ENCODE measurements at places on chromosomes 16 and 17. TPM values are rescaled to one million over a fixed set of nuclear protein-coding genes. Genes with fewer than 3 reads are reported as not detected.

CCL8 gene
- not detected for total RNA-seq

DNA sequence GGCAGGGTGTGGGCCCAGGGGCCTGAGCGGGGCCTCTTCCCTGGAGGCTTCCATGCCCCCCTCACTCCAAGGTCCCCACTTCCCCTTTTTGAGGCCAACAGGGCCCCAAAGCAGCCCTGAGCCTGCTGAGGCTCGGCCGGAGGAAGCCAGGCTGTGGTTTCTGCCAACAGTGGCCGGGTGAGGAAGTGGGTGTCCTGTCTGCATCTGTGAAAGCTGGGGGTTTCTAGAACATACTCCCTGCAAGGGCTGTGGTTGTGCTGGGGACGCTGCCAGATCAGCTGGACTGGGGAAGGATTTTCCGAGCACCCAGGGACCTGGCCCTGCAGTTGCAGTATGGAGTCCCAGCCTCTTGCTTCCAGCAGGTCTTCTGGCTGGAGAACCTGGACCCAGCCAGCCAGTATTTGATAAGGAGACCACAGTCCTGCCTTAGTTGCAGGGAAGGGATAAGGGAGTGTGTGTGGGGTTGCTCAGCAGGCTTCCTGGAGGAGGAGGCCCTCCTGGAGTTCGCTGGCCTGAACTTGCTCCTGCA lies 15.7 kb downstream of the ADCY7 start:
- peak; percentile 52 for DNase-seq

DNA sequence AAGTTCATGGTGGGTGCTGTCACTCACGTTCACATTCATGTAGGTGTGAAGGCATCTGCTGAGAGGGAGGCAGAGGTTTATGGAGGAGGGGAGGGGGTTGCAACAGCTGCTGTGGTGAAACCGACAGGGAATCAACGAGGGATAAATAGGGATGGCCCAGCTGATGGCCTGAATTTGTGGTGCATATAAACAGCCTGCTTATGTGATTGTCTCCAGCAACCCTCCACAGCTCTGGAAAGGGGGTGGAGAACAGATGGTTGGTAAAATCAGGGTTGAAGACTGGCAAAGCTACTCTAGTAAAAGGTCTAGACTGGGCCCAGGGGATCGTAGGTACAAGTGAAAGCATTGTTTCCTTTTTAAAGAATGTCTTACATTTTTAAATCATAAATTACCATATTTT lies 53.7 kb downstream of the IQCK start:
- DNase-seq, result no peak

DNA sequence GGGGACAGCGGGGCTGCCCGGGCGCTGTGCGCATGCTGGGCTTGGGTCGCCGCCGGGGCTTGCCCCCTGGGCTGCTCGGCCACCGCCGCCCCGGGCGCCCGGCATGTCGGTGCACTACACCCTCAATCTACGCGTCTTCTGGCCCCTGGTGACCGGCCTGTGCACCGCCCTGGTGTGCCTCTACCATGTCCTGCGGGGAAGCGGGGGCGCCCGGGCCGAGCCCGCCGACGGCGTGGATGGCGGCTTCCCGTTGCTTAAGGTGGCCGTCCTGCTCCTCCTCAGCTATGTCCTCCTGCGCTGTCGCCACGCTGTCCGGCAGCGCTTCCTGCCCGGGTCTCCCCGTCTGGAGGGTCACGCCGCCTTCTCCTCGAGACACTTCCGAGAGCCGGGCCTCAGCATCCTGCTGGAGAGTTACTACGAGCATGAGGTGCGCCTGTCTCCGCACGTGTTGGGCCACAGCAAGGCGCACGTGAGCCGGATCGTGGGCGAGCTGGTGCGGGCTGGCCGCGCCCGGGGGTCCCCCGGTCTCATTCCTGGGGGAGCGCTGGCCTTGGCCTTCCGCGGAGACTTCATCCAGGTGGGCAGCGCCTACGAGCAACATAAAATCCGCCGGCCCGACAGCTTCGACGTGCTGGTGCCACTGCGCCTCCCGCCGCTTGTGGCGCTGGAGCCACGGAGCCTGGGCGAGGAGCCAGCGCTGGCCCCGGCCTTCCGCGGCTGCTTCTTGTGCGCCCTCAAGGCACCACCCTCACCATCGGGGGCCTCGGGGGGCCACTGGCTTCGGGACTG lies 789 bp downstream of the ITPRIPL2 start:
- DNase-seq, result peak; percentile 65

EVI2A gene
- total RNA-seq, result 11.0 TPM

- no peak for DNase-seq
Observed at GRCh38 chr17:73224237-73224636, 31.4 kb downstream of the COG1 start.
